ENCODE measurements at places on chromosomes 4 and X.

DNA sequence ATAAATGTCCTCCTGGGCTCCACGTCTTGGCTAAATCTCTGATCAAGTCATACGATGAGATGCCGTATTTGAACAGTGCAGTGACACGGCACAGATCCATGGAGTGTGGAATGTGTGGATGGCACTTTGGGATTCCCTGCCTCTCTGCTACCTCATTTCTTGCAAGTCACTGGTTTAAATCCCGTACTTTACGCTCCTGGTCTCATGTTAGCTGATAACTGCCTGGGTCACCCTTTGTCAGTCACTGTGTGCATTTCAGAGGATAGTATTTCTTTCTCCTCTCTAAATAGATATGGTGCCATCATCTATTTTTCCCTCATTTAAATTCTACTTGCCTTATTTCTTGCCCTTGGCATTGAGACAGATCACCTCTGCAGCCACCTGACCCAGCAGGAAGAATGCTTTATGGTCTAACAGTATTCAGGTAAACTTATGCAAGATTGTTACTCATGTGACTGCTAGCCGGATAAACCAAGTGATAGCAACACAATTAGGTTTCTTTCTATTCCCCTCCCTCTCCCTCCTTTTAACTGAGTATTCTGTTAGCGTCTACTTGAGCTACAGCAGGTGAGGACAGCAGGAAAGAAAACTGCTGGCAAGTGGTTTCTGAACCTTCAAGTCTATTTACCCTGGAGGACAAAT is 2.8 kb downstream of the EGF start:
- no peak for DNase-seq

DNA sequence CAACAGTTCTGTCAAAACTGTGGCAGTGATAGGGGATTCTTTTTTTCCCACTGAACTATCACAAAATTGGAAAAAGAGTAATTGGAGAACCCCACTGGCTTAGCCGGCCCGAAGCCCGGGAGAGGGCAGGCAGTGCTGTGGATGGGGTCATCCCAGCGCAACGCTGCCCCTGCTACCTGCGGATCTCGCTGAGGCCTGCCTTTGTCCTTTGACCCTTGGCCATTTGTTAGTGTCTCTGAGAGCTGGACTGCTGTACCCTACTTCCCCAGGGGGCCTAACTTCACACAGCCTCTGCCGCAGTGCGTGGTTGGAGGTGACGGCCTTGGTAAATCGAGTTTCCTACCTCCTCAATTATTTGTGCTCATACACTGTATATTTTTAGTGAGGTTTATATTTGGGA is 43.0 kb upstream of the MSANTD1 start:
- no peak for DNase-seq

GRCh38 chr4:28435314-28435713 is 1574.7 kb downstream of the STIM2 start:
- DNase-seq: no peak

DNA sequence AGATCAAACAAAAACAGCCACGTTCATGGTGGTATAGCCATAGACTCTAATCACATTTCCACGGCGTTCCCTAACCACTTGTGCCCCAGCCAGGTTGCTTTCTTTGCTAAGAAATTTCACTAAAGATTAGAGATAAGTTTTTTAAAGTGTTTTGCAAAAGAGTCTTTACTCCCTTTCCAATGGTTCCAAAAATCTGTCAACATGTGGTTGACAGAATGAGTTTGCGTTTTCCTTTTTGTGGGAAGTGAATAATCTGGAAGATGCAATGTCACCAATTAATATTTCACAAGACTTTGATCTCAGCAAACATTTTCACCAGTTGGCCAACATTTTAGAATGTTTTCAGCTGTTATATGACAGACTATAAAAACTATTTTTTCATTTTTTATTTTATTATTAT is 35.3 kb downstream of the CXCL1 start:
- DNase-seq: no peak

DNA sequence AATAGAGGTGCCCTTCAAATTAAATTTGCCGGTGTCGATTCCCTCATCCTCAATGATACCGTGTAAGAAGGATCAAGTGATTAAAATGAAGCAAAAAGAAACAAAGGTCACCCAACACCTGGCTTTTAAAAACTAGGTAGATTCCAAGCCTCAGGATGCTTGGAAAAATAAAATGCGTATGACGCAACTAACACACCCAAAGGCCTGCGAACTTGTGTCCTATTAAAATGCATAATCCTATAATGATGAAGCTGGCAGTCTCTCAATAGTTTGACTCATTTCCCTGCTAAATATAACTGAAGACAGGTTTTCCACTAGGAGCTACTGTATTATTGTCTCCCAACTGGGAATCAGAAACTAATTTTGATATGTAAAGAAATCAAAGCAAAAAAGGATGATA is 263.2 kb downstream of the DHX15 start:
- DNase-seq: no peak

- no peak for DNase-seq
These were observed 108.6 kb upstream of the PPP1R2C start for GRCh38 chrX:42886519-42886918.

DNA sequence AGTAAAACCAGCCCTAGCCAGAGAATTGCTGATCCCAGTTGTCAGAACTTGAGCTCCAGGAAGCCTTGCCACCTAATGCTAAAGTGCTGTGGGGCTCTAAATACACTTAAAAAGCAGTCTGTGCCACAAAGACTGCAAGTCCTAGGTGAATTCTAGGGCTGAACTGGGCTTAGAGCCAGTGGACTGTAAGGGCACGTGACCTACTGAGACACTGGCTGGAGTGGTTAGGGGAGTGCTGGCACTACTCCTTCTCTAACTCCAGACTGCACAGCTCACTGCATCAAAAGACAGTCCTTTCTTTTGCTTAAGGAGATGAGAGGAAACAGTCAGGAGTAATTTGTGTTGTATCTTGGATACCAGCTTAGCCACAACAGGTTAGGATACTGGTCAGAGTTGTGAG is 1240.2 kb downstream of the FAM133A start:
- no peak for DNase-seq

DNA sequence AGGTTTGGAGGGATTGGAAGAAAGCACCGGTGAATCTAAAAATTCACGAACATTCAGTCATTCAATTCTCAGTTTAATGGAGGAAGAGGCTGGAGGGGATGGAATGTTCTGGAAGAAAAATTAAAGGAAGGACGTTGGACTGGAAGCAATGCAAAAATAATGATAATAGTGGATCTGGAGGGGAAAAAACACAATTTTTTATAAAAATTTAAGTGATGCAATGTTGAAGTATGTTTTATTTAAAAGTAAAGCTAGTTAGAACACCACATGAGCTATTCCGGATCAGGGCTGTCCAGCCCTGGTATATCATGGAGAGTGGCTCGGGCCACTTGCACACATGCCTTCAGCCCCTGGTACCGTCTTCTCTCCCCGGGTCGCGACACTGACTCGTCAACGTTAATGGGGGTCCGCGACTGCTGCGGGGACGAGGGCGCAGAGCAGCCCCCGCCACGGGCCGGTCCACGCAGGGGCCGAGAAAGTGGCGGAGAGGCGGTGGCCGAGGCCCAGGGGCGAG is 204.6 kb downstream of the TENM3 start:
- DNase-seq: no peak

GRCh38 chrX:115912372-115912897 is 258.1 kb upstream of the AGTR2 start:
- DNase-seq: no peak

- DNase-seq: no peak
These were observed 5.4 kb upstream of the SHROOM3 start for GRCh38 chr4:76429636-76430035.

- DNase-seq: peak; percentile 84
These were observed 18.2 kb downstream of the ELF4 start for GRCh38 chrX:130091980-130092522.

DNA sequence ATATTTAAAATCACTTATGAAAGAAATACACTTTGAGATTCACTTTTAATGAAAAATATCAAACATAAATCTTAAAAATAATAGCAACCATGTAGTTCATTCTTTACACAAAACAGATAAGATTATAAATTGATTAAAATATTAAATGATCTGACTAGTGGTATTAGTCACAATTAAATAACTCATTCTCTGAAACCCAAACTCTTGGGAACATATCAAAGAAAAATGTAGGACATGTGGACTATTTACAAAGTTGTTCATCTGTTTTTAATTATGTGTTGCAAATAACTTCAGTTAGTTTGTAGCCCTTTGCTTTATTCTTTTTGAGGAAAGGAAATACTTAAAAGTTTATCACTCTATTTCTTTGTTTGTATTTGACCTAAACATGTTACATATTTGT is 9.5 kb upstream of the GUCY1A1 start:
- no peak for DNase-seq

DNA sequence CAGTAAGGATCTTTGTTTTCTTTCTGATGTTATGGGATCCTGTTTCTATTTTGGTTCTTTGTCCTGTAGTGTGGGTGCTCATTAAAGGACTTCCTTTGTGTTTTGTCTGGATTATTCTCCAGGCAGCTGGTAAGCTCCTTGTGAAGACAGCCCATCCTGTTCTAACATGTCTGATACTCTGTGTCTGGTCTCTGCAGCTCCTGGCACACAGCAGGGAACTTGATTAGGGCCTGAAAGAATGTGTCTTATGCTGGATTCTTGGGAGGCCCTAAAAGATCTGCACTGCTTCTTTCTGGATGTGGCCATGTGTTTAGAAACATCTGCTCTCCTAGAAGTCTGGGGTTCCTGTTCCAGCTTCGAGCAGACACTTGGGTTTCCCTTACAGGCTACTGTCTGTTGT is 38.1 kb upstream of the ATXN3L start:
- DNase-seq: no peak

DNA sequence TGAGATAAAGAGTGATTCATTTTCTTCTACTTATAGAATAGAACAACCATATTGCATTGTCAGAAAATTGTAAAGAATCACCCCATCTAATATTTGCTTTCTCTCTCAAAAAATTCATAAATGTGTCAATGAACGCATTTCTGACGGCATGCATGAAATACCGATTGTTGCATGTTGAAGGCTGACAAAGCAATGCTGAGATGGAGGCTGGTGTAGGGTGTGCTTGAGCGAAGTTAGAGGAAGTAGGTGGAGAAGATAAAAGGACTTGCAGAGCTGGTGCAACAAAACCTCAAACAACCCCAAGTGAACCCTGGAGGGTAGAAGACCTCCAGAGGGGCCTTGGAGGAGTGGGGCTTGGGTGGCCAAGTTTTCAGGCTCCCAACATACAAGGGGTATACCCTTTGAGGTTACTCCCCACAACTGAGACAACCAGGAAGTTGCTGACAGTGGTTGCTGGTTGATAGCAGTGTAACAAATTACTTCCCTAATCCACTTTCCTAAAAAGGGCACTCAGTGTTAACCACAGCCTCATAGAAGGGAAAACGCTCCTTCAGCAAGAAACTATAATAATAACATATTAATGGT is 452.7 kb downstream of the NLGN4X start:
- no peak for DNase-seq

DNA sequence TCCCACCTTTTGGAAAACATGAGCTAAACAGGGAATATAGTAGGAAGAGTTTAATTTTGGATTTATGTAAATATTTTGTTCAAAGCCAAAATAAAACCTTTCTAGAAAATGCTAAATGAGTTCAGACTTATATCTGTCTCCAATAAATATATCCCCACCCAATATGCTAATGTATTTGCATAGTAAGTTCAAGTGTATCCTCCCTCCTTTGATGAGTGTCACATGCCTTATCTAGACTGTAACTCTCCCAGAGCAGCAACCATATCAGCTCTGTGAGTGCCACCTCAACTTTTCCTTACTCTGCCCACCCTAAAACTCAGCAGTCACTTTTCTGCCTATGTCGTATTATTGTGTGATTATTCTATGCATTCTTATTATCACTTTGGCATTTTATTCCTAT is 516.1 kb upstream of the NR3C2 start:
- no peak for DNase-seq

- peak; percentile 39 for DNase-seq
These were observed 36.7 kb downstream of the FGFRL1 start for GRCh38 chr4:1047976-1048772.

DNA sequence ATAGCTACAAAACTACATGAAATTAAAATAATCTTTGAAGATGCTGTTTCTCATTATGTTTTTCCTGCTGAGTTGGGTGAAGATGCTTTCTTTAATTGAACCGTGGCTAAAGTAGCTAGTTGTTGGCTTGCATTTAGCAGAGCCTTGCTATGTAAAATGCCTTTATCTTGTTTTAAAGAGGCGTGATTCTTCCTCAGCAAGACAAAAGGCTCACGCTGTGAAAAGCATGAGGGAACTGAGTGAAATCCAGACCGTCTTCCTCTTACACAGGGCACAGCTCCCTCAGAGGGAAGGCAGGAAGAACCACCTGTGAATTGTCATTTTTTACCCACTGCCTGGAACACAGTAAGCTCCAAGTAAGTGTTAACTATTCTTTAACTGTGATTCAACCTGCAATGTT is 39.0 kb upstream of the ZNF518B start:
- DNase-seq: no peak

DNA sequence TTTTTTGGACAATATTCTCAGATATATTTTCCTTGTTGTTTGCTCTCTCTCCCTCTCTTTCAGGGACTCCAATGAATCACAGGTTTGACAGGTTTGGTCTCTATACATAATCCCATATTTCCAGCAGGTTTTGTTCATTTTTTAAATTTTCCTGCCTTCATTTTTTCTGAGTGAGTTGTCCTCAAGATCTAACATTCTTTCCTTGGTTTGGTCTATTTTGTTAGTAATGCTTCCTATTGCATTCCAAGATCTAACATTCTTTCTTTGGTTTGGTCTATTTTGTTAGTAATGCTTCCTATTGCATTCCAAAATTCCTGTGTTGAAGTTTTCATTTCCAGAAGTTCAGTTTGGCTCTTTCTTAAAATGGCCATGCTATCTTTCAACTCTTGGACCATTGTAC is 45.3 kb upstream of the ZMAT1 start:
- no peak for DNase-seq

DNA sequence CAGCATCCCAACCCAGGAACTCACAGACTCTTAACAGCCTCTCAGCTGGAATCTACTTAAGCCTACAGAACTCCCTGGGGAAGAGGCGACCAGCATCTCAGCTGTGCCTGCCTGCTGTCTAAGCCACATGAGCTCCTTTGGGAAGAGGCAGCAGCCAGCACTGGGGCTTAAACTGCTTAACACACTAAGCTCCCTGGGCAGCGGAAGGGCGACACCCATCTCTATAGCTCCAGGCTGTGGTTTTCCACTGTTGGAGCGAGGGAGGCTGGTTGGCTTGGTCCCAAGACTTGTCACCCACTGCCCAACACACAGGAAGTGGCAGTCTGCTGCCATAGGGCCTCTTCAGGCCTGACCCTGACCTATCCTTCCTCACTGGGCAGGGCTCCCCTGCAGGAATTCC is 1544.1 kb upstream of the ADGRL3 start:
- no peak for DNase-seq

DNA sequence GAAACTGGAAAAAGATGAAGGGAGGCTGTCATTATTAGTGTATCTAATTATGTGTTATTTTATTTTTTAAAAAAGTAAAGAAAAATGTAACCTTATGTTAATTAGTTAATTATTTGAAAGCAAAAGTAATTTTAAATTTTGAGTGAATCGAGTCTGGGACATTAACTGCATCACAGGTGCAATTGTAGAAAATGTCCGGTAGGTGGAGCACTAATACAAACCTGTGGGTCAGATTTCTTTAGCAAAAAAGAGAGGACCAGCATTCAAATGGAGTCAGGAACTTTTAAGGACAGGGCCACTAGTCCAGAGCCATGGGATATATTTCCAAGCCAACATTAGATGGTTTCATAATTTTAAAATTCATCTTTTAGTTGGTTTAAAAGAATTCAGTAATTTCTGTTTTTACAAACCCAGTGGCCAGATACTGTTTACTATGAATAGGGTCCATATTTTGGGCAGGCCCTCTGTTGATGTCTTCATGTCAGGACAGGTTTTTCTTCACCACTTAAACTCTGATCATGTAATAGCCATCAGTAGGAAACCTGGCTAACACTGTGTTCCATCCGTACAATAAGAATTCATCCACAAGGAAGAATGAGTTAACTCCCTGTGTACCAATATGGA is 27.2 kb downstream of the BST1 start:
- DNase-seq: no peak
